ENCODE measurements at places on chromosomes 1 and 21.

DNA sequence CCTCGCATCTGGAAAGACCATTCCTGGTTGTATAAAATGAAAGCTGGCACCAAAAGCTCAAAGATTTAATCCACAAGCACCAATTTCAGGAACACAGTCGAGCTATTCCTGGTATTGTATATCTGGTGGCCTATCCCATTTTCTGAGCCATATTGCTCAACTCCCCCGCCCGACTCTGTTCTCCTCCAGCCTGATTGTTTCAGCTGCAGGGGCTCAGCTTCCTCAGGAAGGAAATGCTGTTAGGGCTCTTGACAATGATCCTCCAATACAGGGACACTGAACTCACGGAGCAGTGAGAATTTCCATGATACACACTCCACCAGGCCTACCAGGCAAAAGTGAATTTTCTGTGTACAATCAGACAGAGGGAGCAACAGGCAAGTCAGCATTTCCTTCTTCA is 16.9 kb upstream of the TDRD10 start:
- no peak for DNase-seq

- no peak for DNase-seq
Observed at GRCh38 chr1:13700521-13701270, 708 bp downstream of the PRDM2 start.

DNA sequence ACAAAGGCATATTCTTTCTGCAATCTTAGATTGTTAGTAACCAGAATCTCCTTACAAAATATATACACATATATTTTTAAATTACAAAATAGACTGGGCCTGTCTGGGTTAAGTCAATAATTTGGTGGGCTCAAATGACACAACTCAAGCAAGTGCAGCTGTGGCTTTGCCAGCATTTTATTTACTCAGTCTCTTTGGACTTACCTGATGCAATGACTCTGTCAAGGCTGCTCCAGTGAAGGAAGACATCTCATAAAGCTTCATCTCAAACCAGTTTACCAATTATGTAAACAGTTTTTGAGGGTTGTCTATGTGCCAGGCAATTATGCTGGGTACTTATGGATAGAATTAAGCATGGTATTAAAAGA is 22.8 kb upstream of the ABCA4 start:
- DNase-seq = no peak

DNA sequence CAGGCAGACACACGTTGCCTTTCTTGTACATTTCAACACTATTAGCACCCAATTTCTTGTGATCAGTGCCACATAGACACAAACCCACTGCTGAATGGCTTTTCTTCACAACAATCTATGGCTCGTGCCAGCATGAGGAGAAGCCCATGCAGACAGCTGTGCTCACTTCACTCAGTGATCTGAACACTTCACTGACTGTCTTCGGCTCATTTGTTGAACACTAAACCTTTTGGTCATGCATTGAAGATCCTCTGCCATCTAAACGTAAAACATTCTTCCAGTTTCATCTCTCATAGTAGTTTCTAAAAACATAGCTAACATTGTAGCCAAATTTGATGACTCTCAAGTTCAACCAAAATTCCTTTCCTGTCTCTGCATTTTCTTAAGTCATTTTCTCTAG is 331.0 kb upstream of the ZP4 start:
- DNase-seq = no peak

GRCh38 chr1:64473367-64473766 is 3.4 kb downstream of the CACHD1 start:
- no peak for DNase-seq

DNA sequence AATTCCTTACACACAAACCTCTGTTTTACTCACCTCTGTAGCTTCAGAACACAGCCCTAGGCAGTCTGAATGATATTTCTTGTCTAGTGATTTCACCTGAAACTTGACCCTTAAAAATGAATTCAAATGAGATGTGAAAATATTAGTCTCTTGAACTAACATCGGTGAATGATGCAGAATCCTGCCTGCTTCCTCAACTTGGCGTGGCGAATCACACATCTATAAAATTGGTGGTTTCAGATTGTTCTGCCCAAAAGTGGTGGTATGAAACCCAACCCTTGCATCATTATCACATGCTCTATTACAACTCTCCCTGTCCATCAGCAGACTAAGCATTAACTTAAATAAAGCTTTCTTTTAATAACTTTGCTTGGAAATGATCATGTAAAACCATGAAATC is 26.9 kb upstream of the C1orf21 start:
- no peak for DNase-seq

GRCh38 chr1:177032434-177032833 is 132.1 kb downstream of the ASTN1 start:
- DNase-seq = no peak

GRCh38 chr1:7326366-7326765 is 444.7 kb upstream of the VAMP3 start:
- DNase-seq = no peak

- peak; percentile 64 for DNase-seq
Observed at GRCh38 chr1:39892601-39893595, 8.8 kb downstream of the MYCL start.

- DNase-seq = peak; percentile 20
Observed at GRCh38 chr1:190478149-190479049, 735 bp upstream of the BRINP3 start.

GRCh38 chr1:224959656-224960055 is 30.2 kb downstream of the DNAH14 start:
- no peak for DNase-seq
